ENCODE measurements at places on chromosomes 11 and 22.

GRCh38 chr11:101582236-101582988, 1.4 kb downstream of the TRPC6 start:
- no peak for DNase-seq

DNA sequence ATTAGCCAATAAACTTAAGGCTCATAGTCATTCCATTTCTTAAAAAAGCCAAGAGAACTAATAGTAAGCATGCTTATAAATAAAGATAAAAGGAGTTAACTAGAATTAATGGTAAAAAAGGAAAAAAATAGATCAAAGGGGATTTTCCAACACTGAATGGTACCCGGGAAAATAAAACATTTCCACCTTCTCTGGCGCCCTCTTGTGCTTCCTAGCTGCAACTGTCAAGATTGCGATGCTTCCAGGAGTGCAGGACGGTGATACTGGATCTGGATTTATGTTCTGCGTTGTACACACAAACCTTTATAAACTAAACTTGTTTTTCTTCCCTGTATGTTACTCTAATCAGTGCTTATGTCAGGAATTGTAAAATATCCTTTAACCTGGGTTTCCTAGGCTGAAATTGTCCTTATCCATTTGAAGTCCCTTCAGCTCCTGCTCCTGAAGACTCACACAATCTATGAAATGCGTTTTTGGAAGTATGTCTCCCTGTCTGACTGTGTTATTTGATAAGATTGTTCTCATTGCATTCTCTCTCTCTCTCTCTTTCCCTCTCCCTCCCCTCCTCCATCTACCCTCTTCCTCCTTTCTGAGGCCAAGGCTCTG, 9.6 kb upstream of the HTATIP2 start:
- peak; percentile 52 for DNase-seq

DNA sequence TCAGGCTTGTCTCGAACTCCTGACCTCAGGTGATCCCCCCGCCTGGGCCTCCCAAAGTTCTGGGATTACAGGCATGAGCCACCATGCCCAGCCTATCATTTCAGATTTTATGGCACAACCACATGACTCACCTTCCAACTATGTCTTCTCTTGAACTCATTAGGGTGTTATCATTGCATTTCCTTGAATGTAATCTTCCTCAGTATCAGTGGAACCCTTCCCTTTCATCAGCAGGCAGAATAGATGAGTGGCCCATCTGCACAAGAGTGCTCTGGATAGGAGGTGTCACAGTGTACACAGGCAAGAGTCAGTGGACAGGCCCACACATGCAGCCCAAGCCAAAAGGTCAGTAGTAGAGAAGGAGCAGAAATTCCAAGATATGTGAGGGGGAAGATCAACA, 29.1 kb upstream of the AQP11 start:
- no peak for DNase-seq

- no peak for DNase-seq
Observed at GRCh38 chr22:23058481-23059283, 11.6 kb upstream of the GNAZ start.

- no peak for DNase-seq
Observed at GRCh38 chr11:36409152-36409816, 100.8 kb downstream of the TRAF6 start.

DNA sequence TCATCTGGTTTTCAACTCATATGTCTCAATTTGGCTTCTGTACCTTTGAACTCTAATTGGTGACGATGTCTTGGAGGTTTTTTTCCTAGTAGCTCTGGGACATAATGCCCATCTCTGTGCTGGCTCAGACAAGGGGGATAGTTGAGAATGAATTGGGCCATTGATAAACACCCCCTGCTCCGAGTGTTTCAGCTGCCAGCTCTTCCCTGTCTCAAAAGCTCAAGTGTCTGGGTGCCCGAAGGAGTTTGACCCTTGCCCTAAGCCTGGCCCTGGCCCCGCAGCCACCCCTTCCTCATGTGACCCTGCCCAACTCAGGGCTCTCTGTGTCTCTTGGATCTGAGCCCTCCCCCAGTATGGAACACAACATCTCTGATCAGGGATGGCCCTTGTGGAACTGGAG, 3.0 kb downstream of the INSC start:
- DNase-seq = no peak

GRCh38 chr11:58061813-58062212, 31.1 kb downstream of the OR6Q1 start:
- no peak for DNase-seq

DNA sequence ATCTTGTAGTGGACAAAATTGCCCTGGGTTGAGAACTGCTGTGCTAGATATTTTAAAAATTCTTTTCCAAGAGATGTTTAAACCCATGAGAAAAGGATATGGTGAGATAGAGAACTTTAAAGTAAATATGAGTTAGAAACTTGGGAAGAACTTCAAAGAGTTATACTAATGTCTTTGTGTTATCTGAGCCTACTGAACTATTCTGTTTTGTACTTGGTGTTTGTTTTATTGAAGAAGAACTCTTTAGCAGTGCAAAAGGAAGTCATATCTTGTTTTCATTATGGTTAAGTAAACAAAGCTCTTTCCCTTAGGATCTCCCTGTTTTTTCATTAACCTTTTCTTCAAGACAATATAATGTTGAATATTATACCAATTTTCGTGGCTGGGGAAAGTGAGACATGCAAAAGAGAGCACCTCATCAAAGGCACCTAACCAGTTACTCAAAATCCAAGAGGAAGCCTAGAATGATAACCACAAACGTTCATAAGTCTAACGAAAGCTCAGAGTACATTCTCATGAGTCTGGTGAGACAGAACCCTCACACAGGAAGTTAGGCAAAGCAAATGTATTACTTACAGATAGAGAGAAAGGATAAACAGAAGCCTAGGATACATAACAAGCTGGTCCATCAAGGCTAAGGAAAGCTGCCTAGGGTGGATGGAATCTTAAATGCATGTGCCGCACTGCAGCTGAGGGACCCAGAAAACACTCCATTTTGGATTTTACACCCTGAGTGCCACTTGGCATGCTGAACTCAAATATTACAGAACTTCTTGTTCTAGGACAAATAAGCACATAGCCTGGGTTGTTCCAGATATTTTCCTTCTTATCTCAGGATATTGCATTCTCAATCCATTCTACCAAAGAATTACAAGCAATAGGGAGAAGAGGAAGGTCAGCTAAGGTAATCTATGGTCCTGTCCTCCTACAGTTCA, 112.5 kb upstream of the ANO3 start:
- no peak for DNase-seq

- DNase-seq = no peak
Observed at GRCh38 chr11:71373791-71374454, 74.3 kb downstream of the DHCR7 start.

DNA sequence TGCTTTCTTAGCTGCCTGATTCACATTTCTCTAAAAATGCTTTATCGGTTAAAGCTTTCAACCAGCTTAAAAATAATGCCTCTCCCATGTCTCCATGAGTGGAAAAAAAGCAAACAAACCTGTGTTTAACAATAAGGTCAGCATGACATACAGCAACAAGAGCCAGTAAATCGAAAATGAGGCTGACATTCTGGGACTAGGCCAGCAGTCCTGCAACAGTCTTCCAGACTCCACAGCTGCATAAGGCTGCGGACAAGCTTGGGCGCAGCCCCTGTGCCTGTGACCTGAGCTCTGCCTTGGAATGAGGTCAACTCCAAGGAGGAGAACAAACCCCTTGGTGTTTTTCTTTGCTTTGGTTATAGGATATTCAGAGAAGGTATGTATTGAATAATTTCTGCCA, 95.5 kb downstream of the PGR start:
- peak; percentile 4 for DNase-seq

GRCh38 chr11:11078344-11079086, 220.7 kb upstream of the ZBED5 start:
- no peak for DNase-seq

DNA sequence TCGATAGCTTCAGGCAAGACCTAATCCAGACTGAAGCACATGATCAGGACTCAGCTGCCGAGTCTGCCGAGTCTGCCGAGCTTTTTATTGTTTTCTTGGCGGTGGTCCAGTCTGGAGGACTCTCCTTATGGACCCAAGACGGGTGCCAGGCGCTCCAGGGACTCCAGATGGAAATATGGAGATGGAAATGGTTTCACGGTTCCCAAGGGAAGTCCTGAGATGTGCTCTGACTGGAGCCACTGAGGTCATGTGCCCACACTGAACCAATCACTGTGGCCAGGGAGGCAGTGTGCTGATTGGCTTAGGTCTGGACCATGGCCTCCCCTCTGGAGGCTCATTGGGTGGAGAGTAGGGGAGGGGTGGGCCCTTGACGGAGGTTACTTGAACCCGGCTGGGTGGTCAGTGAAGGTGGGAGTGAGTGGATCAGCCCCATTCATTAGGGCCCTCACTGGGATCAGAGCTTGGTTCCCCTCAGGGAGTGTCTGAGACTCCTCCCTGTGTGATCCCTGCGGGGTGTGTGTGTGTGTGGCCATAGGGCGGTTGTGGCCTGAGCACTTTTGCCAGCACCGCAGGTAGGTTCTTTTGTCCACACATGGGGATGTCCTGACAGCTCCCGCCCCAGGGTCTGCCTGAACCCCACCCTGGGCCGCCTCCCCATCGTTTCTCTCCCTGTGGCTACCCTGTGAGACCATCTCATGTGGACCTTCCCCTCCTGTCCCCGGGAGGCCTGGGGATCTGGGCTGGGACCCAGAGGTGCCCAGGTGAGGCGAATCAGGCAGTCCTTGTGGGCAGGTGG, 14.0 kb downstream of the RPS6KA4 start:
- no peak for DNase-seq

DNA sequence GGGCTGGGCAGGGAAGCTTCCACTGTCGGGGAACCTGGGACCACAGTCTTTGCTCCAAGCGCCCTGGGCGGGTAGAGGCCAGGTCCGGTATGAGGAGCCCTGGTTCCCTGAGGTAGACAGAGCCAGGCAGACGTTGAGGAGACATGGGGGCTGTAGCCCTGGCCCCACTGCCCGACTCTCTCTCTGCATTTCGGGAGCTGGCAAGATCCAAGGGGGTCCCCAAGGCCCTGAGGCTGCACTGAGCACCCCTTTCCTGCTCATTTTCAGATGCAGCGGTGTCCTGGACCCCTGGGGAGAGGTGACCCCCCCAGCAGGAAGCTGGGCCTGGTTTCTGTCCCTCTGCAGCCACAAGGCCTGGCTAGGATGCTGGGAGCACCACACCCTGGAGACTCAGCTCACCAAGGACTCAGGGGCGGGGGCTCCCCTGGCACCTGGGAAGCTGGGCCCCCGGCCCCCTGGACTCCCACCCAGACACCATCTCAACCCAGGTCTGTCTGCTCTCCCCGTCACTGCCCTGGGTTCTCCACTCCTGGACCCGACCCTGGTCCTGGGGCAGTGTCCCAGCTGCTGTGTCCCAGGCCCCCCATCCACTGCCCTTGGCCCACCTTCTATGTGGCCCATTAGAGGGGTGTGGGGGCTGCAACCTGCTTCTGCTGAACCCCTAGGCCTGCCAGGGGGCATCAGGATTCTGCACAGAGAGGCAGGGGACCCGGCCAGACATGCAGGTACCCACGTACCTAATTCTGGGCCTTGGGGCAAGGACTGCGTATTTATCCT, 15.0 kb upstream of the MUC6 start:
- DNase-seq = no peak

- DNase-seq = no peak
Observed at GRCh38 chr11:32597921-32598320, 14.3 kb downstream of the EIF3M start.

DNA sequence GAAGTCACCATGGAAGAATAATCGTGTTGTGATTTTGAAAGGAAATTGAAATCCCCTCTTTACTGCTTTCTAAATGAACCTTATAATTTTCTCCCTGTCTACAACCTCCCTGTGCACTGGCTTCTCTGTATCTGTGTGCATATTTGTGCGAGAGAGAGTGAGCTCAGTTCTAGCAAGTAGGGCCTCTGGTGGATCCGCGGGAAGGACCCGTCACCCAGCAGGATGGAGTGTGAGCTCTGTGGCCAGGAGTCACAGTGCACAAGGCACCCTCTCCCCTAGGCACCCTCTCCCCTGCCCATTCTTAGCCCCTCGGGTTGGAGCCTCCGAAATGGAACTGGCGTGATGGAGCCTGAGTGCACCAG, 109.0 kb downstream of the TRIM29 start:
- DNase-seq = no peak

DNA sequence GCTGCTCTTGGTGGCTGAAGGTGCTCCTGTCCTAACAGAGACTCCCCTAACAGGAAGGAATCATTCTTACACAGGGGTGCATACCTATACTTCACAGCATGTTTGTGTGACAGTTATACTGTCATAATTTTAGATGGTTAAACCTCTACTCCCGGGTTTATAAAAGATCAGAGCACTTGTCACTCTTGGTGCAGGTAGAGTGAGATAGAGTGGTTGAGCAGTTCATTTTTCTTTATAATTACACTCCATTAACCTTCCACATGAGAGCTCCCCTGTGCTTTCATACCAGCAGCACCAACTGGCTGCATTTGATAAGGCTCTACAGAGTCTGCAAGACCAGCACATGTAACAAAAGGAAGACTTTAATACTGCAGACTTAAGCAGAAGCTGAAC, 72.9 kb downstream of the LARGE2 start:
- DNase-seq = no peak

All from mucosa of descending colon (tissue), 3 donors.